ENCODE measurements at places on chromosomes 6 and 20.

GRCh38 chr6:75472885-75473284, 20.7 kb downstream of the FILIP1 start:
- no peak for DNase-seq

DNA sequence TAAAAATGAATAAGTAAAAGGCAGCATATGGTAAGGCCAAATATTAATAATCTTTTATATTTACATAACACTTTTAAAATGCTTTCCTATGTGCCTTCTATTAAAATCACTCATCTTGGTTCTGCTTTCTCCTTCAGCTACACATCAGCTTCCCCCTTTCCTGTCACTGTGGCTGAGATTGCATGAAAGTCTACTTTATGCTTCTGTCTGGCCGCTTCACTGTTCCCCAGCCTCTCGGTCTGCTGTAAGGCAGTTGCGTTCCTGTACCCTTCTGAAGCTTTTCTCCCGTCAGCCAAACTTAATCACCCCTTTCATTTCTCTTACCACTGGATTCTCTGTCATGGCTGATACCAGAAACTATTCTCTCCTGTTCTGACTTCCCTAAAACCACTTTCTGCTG, 34.6 kb downstream of the SOX4 start:
- no peak for DNase-seq

- DNase-seq = no peak
Measured at GRCh38 chr20:46157625-46158024, 39.5 kb downstream of the CD40 start.

GRCh38 chr6:108027594-108027993, 46.9 kb downstream of the OSTM1 start:
- peak; percentile 10 for DNase-seq

GRCh38 chr6:76892542-76892941, 570.7 kb downstream of the HTR1B start:
- no peak for DNase-seq

GRCh38 chr6:54307439-54307910, 766 bp upstream of the TINAG start:
- no peak for DNase-seq

GRCh38 chr6:41443616-41444525, 102.3 kb upstream of the FOXP4 start:
- DNase-seq = no peak

DNA sequence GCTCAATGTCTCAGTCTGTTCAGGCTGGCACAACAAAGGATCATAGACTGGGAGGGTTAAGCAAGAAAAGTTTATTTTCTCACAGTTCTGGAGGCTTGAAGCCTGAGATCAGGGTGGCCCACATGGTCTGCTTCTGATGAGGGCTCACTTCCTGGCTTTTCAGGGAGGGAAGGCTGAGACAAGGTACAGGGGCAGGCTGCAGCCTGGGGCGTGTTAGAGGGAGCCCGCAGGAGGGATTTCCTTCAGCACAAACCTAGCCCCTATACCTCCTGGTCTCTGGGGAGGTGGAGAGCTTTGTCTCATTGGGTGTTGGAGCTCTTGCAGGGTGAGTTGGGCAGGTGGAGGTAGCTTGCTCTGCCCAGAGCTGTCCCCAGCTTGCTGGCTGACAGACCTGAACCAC, 81.1 kb upstream of the GPR6 start:
- no peak for DNase-seq

DNA sequence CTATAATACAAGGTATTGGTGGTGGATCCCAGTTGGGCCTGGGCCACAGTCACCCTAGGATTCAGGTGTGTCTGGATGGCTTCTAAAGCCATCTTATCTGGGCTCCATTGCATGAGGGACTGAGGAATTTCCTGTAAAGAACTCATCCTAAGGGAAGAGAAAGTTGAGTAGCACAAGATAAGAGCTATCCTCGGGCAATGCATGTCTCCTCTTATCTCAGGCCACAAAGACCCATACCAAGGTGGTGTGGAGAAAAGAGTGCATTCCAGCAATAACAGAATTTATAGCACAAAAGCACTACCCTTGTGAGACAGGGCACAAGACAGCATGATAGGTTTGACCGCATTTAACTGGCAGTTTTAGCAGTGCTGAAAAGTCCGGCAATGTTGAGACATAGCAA, 14.3 kb upstream of the MTRF1L start:
- no peak for DNase-seq

GRCh38 chr6:44067173-44068139, 59.8 kb downstream of the MRPL14 start:
- no peak for DNase-seq

GRCh38 chr20:10521068-10521831, 86.1 kb downstream of the SLX4IP start:
- DNase-seq = peak; percentile 49

- DNase-seq = no peak
Measured at GRCh38 chr20:41320976-41321375, 3.4 kb upstream of the ZHX3 start.

GRCh38 chr20:5696011-5696559, 54.1 kb upstream of the SHLD1 start:
- peak; percentile 57 for DNase-seq

- no peak for DNase-seq
Measured at GRCh38 chr6:16555550-16555949, 205.7 kb downstream of the ATXN1 start.

GRCh38 chr20:11217326-11218172, 543.8 kb upstream of the JAG1 start:
- DNase-seq = no peak

GRCh38 chr6:14656649-14657048, 539.1 kb downstream of the CD83 start:
- no peak for DNase-seq

GRCh38 chr6:3740551-3741476, 10.7 kb downstream of the PXDC1 start:
- no peak for DNase-seq

- DNase-seq = no peak
Measured at GRCh38 chr6:43490523-43490939, 13.2 kb downstream of the TJAP1 start.

GRCh38 chr6:41548098-41548840, 2.1 kb downstream of the FOXP4 start:
- no peak for DNase-seq

DNA sequence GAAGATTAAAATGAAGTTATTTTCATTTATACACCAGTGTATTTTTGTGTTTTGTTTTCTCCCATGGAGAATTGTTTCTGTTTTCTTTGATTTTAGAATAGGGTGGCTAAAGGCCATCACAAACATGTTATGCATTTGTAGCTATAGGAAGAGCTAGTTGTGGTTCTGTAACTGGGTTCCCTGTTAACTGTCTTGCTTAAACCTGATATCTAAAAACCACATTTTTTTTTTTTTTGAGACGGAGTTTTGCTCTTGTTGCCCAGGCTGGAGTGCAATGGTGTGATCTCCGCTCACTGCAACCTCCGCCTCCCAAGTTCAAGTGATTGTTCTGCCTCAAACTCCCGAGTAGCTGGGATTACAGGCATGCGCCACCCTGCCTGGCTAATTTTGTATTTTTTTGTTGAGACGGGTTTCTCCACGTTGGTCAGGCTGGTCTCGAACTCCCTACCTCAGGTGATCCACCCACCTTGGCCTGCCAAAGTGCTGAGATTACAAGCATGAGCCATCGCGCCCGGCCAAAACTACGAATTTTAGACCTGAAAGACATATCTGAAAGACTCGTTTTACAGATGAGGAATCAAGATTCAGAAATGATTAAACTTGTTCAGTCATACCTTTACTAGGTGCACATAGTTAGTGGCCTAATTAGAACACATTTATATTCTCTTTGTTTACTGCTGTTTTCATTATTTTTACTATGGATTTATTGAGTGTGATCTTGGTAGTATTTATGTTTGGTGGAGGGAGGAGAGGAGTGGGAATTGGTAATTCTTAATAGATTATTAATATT, 18.0 kb downstream of the SCAF8 start:
- DNase-seq = no peak

- no peak for DNase-seq
Measured at GRCh38 chr6:136511397-136511796, 38.8 kb downstream of the MAP7 start.

DNA sequence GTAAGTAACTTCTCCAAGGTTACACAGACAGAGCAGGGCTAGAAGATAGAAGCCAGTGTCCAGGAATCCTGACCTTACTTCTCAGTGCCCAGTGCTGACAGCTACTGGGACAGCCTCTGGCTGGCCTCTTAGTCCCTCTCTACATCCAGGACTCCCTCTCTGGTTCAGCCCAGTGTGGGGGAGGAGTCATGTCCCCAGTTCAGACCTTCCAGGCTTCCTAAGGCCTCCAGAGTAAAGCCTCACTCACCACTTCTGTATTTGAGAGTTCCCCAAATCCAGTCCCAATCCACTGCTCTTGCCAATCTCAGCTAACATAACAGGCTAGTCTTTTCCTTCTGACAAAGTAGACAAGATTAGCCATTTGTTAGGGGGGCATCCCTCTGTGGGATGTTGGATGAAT, 36.9 kb upstream of the EPB41L1 start:
- no peak for DNase-seq

DNA sequence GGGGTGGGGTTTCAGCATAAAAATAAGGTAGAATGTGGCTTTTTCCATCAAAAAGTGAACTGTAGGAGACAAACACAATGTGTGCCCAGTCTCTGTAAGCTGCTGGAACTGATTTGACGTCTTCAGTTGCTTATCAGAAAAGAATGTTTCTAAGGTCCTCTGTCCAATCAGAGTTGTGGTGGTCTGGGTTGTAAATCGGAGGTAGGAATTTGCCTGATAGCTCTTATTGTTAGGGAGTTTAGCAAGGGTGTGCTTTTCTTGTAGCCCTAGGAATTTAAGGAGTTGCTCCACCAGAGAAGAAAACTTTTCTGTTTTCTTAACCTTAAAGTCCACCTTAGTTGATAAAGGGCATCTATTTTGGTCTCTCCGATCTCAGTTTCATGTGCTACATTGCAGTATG, 10.4 kb upstream of the SSTR4 start:
- no peak for DNase-seq

- DNase-seq = no peak
Measured at GRCh38 chr20:2449386-2449785, 21.2 kb downstream of the SNRPB start.

GRCh38 chr6:126094411-126094810, 108.1 kb downstream of the TRMT11 start:
- DNase-seq = no peak

DNA sequence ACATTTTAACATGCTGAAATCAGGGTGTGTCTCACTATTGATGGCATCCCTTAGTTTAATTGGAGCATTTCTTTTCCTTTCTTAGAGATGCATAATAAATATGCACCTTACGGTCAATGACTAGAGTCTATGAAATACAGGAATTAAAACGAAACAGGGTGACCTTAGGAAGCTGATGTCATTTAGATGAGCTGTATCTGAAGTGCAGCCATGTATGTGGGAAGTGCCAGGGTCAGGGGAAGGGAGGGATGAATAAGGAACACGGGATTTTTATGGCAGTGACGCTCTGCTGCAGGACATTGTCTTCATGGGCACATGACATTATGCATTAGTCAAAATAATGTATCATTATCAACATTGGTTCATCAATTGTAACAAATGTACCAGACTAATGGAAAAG, 84.0 kb downstream of the AGPAT4 start:
- no peak for DNase-seq

- DNase-seq = no peak
Measured at GRCh38 chr6:68226460-68226859, 408.6 kb upstream of the ADGRB3 start.

DNA sequence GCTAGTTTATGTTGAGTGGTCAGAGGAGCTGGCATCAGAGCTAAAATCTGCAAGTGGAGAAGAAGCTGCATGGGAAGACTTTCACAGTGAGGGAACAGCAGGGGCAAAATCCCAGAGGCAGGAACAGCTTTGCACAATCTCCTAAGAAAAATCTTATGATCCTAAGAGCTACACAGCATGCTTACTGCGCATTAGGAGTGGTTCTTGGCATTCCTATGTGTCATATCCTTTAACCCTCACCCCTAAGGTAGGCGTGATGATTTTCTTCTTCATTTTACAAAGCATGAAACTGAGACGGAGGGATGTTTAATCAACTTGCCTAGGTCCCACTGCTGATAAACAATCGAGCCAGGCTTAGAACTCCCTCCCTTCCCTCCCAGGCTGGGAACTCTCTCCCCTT, 313.6 kb upstream of the SULF2 start:
- DNase-seq = peak; percentile 77

DNA sequence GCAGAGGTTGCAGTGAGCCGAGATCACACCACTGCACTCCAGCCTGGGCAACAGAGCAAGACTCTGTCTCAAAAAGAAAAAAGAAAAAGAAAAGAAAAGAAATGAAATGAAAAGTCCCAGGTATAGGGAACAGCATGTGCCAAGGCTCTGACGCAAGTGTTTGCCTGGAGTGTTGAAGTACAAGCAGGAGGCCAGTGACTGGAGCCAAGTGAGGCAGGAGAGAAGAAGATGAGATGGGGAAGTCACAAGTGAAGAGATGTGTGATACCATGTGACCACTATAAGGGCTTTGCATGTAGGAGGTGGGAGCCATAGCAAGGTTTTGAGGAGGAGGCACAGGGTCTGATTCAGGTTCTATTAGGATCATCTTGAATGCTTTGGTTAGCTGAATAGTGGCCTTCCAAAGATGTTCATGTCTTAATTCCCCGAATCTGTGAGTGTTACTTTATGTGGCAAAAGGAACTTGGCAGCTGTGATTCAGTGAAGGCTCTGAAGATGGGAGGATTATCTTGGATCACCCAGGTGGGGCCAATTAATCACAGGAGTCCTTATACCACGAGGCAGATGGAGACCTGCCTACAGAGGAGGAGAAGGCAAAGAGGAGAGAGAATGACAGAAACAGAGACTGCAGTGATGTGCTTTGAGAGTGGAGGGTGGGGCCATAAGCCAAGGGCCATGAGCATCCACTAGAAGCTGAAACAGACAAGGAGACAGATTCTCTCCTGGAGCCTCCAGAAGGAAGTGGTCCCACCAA, 91.1 kb upstream of the PTPN1 start:
- DNase-seq = no peak

GRCh38 chr20:48568520-48568919, 259.3 kb downstream of the PREX1 start:
- no peak for DNase-seq

- DNase-seq = no peak
Measured at GRCh38 chr6:97978855-97979271, 695.8 kb upstream of the MMS22L start.

DNA sequence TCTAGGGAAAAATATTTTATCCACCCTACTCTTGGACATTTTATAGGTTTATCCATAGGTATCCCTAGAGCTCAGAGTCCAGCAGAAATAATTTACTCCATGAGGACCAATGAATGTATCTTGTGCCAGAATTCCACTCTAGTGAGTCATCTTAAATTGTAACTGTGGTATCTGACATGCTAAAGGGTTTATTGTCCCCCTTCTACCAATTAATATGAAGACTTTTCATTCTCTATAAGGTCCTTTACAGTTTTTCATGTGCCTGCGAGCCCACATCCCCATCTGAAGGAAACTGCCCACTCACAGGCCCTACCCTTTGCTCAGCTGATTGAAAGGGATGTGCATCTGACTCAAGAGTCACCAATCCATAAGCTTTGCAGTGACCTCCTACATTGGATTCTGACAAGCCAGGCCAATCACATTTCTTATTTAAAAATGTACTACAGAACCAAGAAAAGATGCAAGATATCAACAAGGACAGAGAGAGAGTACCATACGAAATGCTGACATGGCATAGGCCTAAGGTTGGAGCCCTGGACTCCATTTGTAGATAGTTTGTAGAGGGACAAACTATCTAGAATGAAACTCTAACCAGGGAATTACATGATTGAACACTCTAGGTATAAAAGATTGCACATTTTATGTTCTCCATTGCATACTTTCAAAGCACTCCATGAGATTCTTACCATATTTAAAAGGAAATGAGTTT, 93.4 kb upstream of the DEFB112 start:
- no peak for DNase-seq

GRCh38 chr6:129516005-129516404, 194.0 kb downstream of the ARHGAP18 start:
- no peak for DNase-seq
